ENCODE measurements at places on chromosomes 16 and 17.

DNA sequence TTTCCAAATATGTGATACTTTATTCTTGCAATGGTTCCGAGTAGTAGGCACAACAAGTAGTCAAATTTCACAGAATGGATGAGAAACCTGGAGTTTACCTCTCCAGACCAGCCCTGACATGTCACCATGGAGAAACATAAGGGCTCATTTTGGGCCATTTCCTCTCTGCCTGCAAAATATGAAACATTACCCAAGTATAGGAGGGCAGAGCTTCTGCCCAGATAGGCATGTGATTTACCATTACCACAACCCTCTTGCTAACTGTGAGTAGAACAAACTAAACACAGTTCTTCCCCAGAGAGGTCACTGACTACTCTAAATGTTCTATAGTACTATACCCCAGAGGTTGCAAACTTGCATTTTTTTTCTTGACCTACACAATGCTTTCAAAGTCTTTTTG, 15.7 kb upstream of the KPNB1 start:
- DNase-seq: no peak

GRCh38 chr16:69188716-69189115, 1.8 kb downstream of the SNTB2 start:
- no peak for DNase-seq

GRCh38 chr17:75572713-75573539, 14.7 kb upstream of the MYO15B start:
- no peak for DNase-seq

DNA sequence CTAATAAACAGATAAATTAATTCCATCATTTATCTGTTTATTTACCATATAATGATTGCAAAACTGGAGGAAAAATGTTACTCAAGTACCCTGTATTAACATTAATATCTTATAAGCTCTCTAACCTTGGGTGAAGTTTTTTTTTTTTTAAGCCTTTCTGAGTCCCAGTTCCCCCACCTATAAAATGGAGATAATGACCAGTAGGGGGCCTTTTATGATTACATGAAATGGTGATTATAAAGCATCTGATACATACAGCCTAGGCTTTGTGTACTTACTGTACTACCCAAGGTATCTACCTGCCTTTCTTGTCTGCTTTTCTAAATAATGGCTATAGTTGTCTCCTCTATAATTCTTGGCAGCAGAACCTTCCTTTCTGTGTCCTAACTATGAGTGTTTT, 22.6 kb downstream of the LRRC36 start:
- DNase-seq: no peak

DNA sequence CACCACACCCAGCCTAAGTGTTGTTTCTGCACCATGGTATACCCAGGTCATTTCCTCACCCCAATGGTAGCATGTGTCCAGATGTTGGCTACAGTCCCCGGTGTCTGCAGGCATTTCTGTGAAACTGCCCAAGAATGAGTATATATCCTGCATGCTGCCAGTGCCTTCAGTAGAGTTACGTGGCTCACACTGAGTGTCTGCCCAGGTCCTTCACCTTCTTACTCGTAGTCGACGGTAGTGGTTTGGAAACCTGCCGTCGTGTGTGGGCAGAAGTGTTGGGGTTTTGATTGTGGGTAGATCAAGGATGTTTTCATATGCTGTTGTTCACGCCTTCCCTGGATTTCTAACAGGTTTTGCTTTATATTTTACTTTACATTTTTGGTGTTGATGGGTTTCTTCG, 16.8 kb downstream of the TCF25 start:
- DNase-seq: no peak

- no peak for DNase-seq
These were observed 204.9 kb upstream of the FOXF1 start for GRCh38 chr16:86305440-86305839.

- no peak for DNase-seq
These were observed 316.1 kb upstream of the IRX3 start for GRCh38 chr16:54602666-54603065.
